ENCODE measurements at places on chromosomes 2 and 18.

GRCh38 chr2:164784376-164784775, 57.2 kb downstream of the COBLL1 start:
- no peak for DNase-seq

GRCh38 chr2:241224018-241224850, 35.8 kb downstream of the ANO7 start:
- DNase-seq, result no peak

DNA sequence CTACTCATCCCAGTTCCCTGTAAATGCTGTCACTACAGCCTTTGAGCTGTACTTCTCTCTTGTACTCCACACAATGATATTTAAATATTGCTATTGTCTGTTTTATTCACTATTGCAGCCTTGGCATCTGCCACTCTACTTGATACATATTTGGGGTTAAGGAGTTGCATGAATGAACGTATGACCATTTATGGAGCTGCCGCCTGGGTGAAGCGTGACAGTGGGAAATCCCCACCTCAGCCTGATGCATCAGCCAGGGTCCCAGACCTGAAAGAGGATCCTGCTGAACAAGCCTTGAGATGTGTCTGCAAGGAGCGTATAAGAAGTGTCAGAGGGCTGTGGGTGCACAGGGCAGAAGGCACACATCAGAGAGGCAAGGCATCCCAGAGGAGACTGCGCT, 39.1 kb downstream of the MRPL35 start:
- DNase-seq, result peak; percentile 31

GRCh38 chr2:23772684-23773083, 154.2 kb downstream of the ATAD2B start:
- DNase-seq, result no peak

DNA sequence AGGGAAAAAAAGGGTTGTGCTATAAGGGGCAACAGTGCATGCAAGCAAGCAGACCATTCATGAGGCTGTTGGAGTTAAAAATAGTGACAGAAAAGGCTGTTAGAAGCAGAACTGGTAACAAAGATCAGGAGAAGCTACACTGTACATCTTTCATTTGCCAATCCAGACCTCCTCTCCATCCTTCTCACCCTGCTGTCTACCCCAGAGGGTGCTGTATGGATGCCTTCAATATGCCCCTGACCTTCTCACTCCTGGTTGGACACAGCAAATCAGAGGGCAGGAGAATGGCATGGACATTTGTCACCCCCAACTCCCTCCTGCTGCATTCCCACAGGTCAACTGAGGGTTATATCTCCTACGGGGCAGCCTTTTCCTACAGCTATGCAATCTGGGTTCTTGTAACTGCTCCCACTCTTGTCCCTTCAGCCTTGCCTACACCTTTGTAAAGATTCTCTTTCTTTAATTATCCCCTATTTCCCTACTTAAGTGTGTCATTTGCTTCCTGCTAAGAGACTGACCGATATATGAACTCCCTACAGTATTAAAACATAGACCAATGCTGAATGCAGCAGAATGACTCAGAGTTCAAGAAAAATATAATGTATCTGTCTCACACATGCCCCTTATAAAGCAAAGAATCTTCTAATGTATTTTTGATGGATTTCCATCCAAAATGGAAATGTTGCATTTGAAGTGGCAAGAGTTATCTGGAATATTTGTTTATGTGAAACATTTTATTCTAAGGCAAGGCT, 169.2 kb upstream of the NCKAP5 start:
- DNase-seq, result no peak

DNA sequence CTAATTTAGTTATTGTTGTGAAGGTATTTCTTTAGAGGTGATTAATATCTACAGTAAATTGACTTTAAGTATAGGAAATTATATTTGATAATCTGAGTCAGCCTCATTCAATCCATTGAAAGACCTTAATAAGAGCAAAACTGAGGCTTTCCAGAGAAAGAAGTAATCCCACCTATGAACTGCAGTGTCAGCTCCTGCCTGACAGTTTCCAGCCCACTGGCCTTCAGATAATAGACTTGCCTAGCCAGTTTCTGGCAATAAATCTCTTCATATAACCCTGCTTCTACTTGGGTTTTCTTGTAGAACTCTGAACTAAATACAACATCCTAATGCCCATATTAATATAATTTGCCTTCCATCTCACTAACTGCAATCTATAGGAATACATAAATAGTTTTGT, 437.9 kb upstream of the UBE2E3 start:
- no peak for DNase-seq

- no peak for DNase-seq
These were observed 54.4 kb downstream of the TMEFF2 start for GRCh38 chr2:192140236-192140839.

- no peak for DNase-seq
These were observed 48.5 kb upstream of the EPC2 start for GRCh38 chr2:148596018-148596417.

GRCh38 chr2:219559156-219559915, 12.0 kb downstream of the OBSL1 start:
- DNase-seq, result no peak

DNA sequence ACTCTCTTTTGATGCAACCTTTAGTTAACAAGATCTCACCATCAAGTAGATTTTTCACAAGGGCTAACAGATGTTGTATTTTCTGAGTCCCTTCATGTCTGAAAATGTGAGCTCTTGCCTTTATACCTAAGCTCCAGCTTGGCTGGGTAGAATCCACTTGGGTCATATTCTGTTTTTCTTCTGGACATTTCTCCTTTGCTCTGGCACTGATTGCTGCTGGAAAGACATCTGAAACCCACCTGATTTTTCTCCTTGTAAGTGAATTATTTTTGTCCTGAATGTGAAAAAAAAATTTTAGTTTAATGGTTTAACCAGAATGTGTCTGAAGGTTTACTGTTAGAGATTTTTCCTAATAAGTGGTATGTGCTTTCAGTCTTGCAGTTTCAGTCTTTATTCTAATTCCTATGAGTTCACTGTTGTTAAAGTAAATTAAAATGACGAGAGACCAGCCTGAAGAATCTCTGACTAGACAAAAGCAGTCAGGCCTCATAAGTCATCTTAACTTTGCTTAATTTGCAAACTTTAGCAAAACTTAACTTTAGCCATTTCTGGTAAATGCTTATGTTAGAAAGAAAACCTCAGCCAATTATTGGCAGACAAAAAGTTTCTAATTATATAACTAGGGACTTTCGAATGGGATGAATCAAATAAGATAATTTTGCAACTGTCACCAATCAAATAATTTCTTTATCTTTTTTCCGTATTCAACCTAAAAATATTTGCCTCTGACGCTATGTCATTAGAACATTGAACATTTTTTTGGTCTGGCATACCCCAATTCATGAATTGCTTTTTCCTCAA, 70.8 kb downstream of the ACAA2 start:
- no peak for DNase-seq

GRCh38 chr2:119748135-119748534, 11.6 kb upstream of the PTPN4 start:
- DNase-seq, result no peak

DNA sequence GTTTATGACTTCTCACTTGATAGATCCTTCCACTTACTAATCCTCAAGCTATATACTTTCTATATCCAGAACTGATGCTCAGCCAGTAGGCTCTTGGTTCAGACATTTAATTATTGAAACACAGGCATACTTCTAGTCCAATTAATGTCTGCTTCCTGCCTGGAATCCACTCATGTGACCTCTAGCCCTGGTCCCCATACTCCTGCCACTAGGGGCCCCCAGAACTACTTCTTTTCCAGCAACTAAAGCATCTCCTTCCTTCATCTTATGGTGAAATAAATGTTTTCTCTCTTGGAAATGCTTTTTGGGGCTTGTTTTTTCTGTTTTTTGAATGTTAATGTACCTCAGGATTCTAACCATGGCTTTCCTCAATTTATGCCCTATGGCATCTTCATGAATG, 527.6 kb downstream of the SATB2 start:
- no peak for DNase-seq

DNA sequence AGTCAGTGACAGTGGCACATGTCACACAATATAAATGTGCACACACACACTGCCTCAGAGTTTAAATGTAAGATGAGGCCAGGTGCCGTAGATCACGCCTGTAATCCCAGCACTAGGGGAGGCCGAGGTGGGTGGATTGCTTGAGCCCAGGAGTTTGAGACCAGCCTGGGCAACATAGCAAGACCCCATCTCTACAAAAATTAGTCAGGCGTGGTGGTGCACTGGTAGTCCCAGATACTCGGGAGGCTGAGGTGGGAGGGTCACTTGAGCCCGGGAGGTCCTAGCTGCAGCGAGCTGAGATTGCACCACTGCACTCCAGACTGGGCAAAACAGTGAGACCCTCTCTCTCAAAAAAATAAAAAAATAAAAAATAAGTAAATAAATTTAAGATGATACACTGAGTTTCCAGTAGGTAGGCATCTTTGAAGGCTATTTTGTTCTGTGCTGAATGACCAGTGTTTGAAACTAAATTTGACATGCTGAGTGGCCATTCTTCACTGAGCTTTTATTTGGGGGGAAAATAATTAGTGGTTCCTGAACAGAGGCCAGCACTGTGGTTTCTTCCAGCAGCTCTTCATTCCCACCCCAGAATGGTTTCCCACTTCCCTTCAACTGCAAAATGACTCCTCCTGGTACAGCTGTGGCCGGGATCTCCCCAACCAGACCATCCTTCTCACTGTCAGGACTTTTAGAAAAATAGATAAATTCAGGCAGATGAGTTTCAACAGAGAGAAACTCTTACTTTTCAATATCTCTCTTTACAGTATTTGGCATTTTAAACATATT, 44.9 kb downstream of the PSMG2 start:
- no peak for DNase-seq

- peak; percentile 39 for DNase-seq
These were observed 3.4 kb downstream of the NAGK start for GRCh38 chr2:71071681-71072398.

DNA sequence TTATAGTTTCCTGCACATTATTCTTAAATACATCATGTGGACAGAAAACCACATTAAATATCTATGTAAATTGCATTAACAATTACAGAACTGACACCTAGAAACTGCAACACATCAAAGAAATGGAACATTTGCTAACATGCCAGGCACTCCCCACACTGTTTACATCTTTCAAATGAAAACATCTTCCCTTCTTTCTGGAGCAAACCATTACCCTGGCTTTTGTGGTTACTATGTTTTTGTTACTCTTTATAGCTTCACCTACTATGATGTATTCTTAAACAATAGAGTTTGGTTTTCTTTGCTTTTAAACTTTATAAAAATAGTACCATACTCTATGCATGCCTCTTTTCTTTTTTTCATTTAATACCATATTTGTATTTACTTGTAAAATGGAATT, 1894.5 kb upstream of the CELF4 start:
- DNase-seq, result no peak

GRCh38 chr2:138104071-138104470, 139.8 kb downstream of the HNMT start:
- DNase-seq, result no peak

DNA sequence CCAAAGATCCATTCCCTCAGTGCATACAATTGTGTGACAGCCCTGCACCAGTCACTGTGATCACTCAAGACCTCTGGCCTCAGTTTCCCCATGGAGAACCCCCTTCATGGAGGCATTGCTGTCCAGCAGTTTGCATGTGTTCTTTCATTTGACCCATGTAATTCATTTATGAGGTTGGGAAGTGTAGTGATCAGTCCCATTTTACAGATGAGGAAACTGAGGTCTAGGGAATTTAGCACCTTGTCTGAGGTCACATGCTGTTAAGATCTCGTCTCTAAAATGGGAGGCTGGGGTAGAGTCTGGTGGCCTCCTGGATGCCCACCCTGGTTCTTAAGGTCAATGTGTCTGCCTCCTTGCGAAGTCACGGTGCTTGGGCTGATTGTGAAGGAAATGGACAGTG, 19.1 kb downstream of the LDLRAD4 start:
- DNase-seq, result no peak

DNA sequence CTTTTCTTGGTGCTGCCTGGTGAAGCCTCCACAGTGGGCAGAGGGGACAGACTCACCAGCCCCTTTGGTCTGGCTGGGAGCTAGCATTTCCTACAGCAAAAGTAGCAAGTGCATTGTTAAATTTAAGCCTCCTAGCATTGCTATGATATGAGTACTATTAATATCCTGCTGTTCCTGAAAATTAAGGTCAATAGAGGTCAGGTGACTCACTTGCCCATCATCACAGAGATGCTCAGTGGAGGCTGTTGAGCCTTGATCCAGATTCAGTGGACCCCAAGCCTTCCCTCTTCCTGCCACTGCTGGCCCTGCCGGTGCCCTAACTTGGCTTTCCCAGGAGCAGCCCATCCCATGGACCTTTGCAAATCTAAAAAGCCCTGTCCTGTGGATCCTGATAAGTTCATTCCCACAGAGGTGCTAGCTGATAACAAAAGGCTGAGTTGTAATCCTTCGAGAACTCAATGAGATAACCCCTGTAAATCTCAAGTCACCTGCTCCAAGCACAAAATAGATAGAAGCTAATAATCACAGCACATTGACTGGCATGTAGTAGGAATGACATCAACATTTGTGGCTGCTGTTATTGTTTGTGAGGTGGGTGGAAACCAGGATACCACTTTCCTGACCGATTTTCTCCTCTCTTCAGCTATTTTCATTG, 84.4 kb downstream of the THNSL2 start:
- DNase-seq, result no peak

DNA sequence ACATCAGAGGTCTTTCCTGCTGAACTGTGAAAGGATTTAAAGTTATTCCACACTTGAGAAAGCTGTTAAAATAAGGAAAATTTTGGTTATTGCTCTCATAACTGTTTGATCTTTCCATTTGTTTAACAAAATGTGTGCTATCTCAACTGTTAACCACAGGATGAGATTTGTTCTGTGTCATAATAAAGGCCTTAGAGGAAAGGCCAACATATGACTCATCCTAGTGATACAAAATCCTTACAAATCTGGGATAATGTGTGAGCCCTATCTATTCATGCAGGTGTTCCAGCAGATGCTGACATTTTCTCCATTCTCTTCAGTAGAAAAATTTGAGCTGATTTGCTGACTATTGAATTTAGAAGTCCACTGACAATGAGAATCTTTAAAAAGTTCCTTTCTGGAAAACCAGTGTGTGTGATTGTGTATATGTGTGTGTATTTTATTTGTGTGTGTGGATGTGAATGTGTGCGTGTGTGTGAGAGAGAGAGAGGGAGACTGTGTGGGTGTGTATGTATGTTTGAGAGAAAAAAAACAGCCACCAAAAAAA, 1111.9 kb upstream of the GYPC start:
- no peak for DNase-seq

- DNase-seq, result no peak
These were observed 18.2 kb downstream of the NRP2 start for GRCh38 chr2:205700331-205701132.

All from activated T-cell treated with anti-CD3 and anti-CD28 coated beads for 48 hours (primary cell).